ENCODE measurements at places on chromosomes 1 and 21. TPM values are rescaled to one million over a fixed set of nuclear protein-coding genes. Genes with fewer than 3 reads are reported as not detected.
A peak's percentile ranks its signal among the peaks of the same experiment; 100 is the strongest.

DNA sequence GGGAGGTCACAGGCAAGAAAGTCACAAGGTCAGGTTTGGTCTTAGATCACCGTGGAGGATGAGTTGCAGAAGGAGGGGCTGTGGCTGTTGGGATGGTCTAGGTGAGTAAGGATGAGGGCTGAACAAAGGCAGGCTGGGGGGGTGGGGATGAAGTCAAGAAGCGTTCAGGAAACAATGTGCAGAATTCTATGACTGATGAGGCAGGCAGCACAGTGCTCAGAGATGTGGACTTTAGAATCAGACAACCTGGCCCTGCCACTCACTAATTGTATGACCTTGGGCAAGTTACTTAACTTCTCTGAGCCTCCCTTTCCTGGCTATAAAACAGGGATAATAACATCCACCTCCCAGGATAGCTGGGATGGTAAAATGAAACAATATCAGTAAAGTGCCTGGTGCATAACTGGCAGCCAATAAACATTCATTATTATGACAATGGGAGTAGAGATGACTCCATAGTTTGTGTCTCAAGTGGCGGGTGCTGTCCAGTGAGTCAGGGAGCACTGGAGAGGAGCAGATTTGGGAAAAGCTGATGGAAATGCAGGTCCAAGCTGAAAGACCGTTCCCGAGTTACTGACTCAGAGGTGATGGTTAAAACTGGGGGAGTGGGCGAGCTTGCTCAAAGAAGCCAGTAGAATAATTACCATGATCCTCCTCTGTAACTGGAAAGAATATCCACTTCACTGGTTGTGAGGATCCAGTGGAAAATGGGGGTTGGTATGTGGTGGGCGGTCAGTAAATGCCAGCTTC, 2.1 kb downstream of the TIE1 start:
- H3K27ac ChIP-seq, result no peak overlapping the region
- no peak overlapping the region for H3K4me3 ChIP-seq
- H3K4me1 ChIP-seq, result no peaks in the 10 kb centered on the region
- no peak for DNase-seq
- H3K27me3 ChIP-seq, result no peaks in the 10 kb centered on the region
- no peaks in the 10 kb centered on the region for H3K36me3 ChIP-seq

- no peaks in the 10 kb centered on the region for H3K27me3 ChIP-seq
- H3K36me3 ChIP-seq, result no peaks in the 10 kb centered on the region
- peaks cover 8% of the 10 kb centered on the region for H3K4me1 ChIP-seq
Measured at GRCh38 chr1:202046227-202046626, 35.8 kb downstream of the ELF3 start.

DNA sequence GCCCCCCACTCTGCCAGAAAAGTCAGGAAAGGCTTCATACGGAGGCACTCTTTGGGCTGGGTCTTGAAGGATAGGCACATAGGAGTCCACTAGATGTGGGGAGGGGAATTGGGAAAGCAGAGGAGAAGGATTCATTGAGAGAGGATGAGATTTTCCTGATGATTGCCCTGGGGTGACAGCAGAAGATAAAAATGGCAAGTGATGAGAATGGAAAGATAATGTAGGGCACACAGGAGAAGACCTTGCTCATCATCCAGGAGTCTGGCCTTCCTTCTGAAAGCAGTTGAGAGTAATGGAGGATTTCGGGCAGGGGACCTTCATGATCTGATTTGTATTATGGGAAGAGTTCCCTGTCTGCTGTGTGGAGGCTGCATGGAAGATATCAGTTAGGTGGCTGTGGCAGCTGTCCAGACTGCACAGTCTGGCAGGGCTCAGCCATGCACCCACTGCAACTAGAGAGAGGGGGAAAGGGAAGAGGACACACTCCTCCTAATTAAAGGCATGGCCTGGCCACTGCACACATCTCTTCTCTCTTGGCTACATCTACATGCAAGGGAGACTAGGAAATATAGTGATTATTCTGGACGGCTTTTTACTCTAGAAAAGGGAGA, 9.6 kb upstream of the FABP3 start:
- DNase-seq, result no peak
- H3K36me3 ChIP-seq, result no peaks in the 10 kb centered on the region
- H3K27me3 ChIP-seq, result no peaks in the 10 kb centered on the region
- H3K4me1 ChIP-seq, result no peaks in the 10 kb centered on the region
- no peak overlapping the region for H3K27ac ChIP-seq

DNA sequence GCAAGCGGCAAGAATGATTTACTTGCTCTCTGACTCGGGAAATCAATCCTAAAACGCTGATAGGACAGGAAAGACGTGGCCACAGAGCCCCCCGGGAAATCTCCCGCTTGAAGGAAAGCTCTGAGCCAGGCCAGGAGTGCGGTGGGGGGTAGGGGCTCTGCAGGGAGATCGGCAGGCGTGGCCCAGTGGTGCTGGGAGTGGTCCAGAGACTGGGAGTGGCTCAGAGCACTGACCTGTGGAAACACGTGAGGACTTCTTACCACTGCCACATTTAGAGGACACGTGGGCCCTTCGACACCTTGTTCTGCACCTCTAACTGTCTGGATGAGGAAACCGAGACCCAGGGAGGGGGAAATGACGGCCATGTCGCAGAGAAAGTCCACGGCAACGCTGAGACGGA, 130.0 kb upstream of the KLHDC7A start:
- no peak overlapping the region for H3K27ac ChIP-seq
- no peaks in the 10 kb centered on the region for H3K36me3 ChIP-seq
- no peak overlapping the region for H3K4me3 ChIP-seq
- no peak for DNase-seq
- H3K4me1 ChIP-seq, result no peaks in the 10 kb centered on the region
- no peaks in the 10 kb centered on the region for H3K27me3 ChIP-seq

- H3K36me3 ChIP-seq, result no peaks in the 10 kb centered on the region
- no peaks in the 10 kb centered on the region for H3K27me3 ChIP-seq
- H3K27ac ChIP-seq, result no peak overlapping the region
- no peak for DNase-seq
Measured at GRCh38 chr1:65924471-65924870, 131.8 kb downstream of the PDE4B start.

DNA sequence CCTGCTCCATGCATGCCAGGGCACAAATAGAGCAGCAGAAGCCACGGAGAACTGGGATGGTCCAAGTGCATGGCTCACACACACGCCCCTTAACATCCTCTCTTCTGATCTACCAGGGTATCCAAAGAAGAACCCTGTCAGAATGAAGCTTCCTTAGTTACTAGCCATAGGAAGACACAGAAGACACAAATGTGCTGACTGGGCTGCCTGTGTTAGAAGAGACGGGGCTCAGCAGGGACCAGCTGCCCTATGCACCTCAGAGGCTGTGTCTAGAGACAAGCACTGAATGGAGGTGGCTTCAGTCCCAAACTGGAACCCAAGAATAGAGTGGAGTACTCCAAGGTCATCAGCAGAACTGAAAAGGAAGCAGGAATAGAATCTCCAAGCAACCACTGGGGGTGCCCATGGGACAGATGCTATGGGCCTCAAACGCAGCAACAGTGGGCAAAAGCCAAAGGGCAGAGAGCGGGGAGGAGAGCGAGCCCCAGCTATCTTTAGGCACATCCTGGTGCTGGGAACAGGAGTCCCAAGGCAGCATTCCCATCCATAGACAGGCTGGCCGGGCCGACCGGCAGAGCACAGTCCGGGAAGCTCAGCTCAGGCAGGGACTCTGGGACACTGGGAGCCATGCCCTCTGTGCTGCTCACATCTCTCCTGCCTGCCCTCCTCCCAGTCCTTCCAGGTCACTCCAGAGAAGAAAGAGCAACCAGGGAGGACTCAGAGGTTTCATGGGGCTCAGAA, 9.5 kb downstream of the SLC6A9 start:
- no peak overlapping the region for H3K27ac ChIP-seq
- no peaks in the 10 kb centered on the region for H3K36me3 ChIP-seq
- H3K27me3 ChIP-seq, result no peaks in the 10 kb centered on the region
- no peak for DNase-seq
- H3K4me1 ChIP-seq, result no peaks in the 10 kb centered on the region

GRCh38 chr1:4529446-4530165, 124.8 kb upstream of the AJAP1 start:
- H3K4me3 ChIP-seq, result no peak overlapping the region
- H3K27ac ChIP-seq, result no peak overlapping the region
- no peaks in the 10 kb centered on the region for H3K27me3 ChIP-seq
- H3K36me3 ChIP-seq, result no peaks in the 10 kb centered on the region
- H3K4me1 ChIP-seq, result no peaks in the 10 kb centered on the region

DNA sequence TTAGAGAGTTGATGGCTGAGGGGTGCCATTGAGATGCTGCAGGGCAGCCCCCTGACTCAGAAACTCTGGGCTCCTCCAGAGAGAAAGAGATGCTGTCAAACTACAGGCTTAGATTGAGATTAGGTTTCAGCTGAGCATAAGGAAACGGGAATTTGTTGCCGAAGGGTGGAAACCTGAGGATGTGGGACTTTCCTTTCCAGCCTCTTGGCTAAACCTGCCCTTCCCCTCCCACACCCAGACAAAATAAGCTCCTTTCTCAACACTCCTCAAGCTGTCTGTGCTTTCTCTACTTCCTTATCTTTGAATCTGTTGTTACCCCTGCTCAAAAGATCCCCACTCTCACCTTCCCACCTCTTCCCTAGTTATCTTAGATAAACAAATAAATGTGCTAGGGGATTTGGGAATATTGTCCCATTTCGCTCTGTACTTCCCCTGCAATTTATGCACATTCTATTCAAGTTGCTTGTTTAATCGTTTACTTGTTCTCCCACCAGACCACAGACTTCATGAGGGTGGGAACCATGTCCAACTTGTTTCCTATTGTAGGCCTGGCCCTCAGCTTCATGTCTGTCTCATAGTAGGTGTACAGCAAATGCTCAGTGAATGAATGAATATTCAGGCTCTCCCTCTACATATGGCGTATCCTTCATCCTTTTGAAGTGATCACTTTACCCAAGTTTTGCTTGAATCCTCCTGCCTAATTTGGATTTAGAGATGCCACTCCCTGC, 30.6 kb upstream of the MARK1 start:
- no peaks in the 10 kb centered on the region for H3K36me3 ChIP-seq
- no peak for DNase-seq

GRCh38 chr1:40383488-40384412, 10.2 kb downstream of the SMAP2 start:
- H3K36me3 ChIP-seq, result no peaks in the 10 kb centered on the region
- H3K4me3 ChIP-seq, result no peak overlapping the region
- DNase-seq, result no peak
- H3K27ac ChIP-seq, result no peak overlapping the region
- H3K27me3 ChIP-seq, result no peaks in the 10 kb centered on the region

DNA sequence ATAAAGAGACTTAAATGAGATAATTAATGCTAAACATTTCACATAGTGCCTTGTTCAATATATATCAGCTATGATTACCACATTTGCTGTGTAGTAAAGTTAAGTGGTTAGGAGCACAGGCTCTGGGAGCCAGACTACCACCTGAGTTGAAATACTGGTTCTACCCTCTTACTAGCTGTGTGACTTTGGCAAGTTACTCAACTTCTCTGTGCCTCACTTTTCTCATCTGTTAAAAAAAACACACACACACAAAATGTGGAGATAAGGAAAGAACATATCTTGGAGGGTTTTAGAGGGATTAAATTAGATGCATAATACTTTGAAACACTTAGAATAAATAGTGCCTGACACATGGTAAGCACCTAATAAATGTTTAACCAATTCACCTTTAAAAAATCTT, 51.8 kb upstream of the NRDC start:
- H3K36me3 ChIP-seq, result no peaks in the 10 kb centered on the region
- no peak overlapping the region for H3K4me3 ChIP-seq
- no peaks in the 10 kb centered on the region for H3K27me3 ChIP-seq

GRCh38 chr1:232766241-232766890, 38.9 kb upstream of the MAP10 start:
- H3K4me1 ChIP-seq, result peaks cover 8% of the 10 kb centered on the region
- H3K27ac ChIP-seq, result peak overlapping the region; percentile 53
- no peaks in the 10 kb centered on the region for H3K27me3 ChIP-seq
- H3K36me3 ChIP-seq, result no peaks in the 10 kb centered on the region
- no peak overlapping the region for H3K4me3 ChIP-seq

GRCh38 chr1:155871390-155871789, 12.0 kb downstream of the SYT11 start:
- no peaks in the 10 kb centered on the region for H3K4me1 ChIP-seq
- no peak overlapping the region for H3K27ac ChIP-seq
- no peaks in the 10 kb centered on the region for H3K36me3 ChIP-seq
- no peaks in the 10 kb centered on the region for H3K27me3 ChIP-seq

DNA sequence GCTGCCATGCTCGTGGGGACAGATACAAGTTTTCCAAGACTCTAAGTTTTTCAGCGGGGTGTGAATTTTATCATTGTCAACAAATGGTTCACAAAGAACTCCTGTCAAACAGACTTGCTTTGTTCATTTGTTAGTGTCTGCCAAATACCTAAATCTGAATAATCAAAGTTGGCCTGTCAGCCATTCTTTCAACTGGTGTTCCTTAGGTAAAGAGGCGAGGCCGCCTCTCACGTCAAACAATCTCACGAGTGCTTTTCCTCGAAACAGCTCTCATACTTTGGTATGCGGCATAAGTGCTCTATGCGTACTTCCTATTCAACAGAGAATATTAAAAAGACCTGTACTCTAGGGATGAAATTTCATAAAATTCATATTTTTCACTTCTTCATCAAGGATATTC, 51.4 kb upstream of the KANK4 start:
- H3K4me3 ChIP-seq, result no peak overlapping the region
- H3K4me1 ChIP-seq, result no peaks in the 10 kb centered on the region
- H3K27me3 ChIP-seq, result no peaks in the 10 kb centered on the region
- H3K36me3 ChIP-seq, result no peaks in the 10 kb centered on the region

DNA sequence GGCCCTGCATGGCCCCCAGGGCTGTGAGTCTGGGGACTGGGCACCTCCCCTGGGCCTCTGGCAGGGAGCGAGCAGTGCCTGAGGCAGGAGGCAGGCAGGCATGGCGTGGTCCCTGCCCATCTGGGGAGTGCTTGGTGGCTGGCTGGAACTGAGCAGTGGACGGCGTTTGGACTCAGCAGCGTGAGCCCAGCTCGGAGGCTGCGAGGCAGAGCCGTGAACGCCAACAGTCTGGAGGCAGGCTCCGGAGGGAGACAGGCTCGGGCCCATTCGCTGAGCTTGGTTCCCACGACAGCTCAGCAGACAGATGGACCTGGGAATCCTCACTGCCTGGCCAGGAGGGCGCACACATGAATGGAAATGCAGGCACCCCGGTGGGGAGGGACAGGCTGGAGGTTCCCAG, 160.7 kb upstream of the POU3F1 start:
- H3K4me1 ChIP-seq, result no peaks in the 10 kb centered on the region
- no peak overlapping the region for H3K27ac ChIP-seq
- no peaks in the 10 kb centered on the region for H3K27me3 ChIP-seq
- no peak for DNase-seq
- H3K4me3 ChIP-seq, result no peak overlapping the region
- H3K36me3 ChIP-seq, result no peaks in the 10 kb centered on the region

ADAMTS4 gene
- total RNA-seq, result 14.0 TPM

RSPH1 gene
- total RNA-seq, result 12.0 TPM

KCTD3 gene
- 41.6 TPM for total RNA-seq

MX1 gene
- total RNA-seq, result 47.4 TPM

HEYL gene
- 32.8 TPM for total RNA-seq

KCNK1 gene
- 10.7 TPM for total RNA-seq

DRAXIN gene
- total RNA-seq, result 0.28 TPM

FOXO6 gene
- 1.0 TPM for total RNA-seq

Measured in kidney (tissue), 22 donors.